ENCODE measurements at places on chromosomes 16 and 17.
A peak's percentile ranks its signal among the peaks of the same experiment; 100 is the strongest.

- no peak for DNase-seq
These were observed 112.1 kb downstream of the IRX5 start for GRCh38 chr16:55042556-55043432.

- DNase-seq, result peak; percentile 28
These were observed 912 bp downstream of the USP22 start for GRCh38 chr17:21041741-21042457.

DNA sequence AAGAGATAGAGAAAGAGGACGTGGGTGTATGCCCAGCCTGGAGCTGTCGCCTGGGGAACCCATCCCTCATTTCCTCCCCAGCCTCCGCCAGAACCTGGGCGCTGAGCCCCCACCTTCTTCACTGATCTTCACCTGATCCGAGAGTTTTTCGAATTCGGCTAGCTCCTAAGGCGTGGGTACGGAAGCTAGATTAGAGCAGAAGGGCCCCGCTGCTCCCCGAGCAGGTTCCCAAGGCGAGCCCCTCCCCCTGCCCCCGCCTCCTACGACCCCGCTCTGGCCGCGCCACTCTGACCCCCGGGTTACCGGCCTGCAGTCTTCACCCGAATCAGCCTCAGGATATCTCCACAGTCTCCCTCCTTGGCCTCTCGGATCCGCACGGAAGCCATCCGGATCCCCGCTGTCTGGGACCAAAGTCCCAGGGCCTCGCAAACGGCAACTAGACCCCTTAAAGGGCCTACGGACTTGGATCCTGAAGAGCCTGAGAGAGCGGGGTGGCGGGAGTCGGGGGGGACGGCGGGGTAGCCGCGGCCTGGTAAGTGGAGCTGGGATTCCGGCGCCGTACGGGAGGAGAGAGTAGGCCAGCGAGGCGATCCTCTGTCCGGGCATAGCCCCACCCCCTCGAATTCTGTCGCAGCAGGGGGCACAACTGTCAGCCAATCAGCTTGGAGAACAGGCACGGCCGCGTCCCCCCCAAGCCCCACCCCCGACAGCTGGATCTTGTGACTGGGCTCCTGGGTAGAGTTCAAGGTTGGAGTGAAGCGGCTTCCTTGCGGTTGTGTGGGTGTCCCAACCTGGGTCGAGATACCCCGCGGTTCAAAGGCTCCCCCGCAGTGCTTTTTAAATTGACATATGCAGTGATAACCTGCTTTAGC lies at the start of gene SAT2:
TSS of gene SAT2 (minus strand) at position 572 of the 872 bp plus-strand sequence. CDS start at position 386, 186 bp downstream.
- peak; percentile 76 for DNase-seq

DNA sequence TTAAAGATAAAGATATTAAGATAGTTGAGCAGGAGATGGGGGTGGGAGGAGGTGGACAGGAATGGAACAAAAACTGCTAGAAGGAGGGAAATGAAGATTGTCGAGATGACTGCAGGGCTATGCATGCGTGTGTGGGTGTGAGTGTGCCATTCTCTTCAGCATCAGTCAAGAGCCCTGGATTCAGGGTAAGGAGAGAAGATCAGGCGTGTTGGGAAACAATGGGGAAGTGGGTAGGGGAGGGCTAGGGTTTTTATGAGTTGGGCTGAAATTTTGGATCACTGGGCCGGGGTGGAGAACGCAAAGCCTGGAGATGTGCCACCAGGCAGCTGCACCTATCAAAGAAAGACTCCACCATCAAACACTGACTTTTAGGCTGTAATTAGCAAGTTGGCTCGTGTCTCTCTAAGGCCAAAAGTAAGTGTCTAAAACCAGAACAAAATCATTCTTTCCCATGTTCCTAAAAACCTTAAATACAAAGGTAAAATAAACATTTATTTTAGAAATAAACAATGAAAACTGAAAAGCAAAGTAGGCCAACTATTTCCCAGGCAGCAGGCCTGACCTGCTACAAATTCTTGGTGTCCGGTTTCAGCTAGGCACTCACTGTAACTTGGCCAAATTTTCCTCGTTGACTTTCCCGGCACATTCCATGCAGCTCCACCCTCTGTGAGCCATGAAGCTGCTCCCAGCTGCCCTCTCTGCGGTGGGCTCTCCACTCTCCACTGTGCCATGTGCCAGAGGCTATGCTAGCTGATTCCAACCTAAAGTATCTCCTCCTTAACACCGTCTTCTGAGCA lies 4.2 kb downstream of the CDRT4 start:
- no peak for DNase-seq

- DNase-seq, result no peak
These were observed 191.1 kb downstream of the C16orf78 start for GRCh38 chr16:49564496-49565229.

DNA sequence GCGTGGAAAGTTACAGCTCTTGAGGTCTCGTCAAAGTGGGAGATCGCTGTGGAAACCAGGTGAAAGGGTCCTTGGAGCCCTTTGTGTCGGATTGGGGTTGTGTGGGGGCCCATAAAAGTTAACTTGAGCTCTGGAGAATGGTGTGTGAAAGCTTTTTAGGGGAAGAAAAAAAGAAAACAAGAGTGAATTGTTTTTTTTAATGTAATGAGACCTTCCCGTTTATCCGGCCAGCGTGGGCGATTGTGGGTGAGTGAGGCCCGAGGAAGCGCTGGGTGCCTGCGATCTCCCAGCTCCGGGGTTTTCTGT lies 150.6 kb downstream of the MSI2 start:
- DNase-seq, result no peak

DNA sequence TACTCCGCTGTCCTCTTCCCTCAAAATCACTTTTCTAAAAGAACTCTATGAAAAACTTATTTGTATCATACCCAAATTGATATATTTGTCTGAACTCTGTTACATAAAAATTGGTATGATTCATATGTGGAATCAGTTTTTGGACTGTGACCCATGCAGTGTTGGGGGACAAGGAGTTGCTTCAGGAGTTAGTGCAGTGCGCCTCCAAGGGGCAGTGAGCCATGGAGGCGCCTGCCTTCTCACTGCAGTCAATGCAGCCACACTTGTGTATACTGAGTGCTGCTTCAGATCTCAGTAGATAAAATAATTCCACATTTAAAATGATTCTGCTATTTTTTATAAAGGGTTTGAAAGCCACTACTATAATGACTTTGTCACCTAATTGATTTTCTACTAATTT lies 32.5 kb downstream of the DGKE start:
- DNase-seq, result no peak

GRCh38 chr17:38350035-38350434 lies 1.6 kb upstream of the SOCS7 start:
- DNase-seq, result no peak

- DNase-seq, result no peak
These were observed 379.0 kb upstream of the SOX9 start for GRCh38 chr17:71741836-71742235.

- no peak for DNase-seq
These were observed 124.0 kb downstream of the DYNLRB2 start for GRCh38 chr16:80664786-80665185.

DNA sequence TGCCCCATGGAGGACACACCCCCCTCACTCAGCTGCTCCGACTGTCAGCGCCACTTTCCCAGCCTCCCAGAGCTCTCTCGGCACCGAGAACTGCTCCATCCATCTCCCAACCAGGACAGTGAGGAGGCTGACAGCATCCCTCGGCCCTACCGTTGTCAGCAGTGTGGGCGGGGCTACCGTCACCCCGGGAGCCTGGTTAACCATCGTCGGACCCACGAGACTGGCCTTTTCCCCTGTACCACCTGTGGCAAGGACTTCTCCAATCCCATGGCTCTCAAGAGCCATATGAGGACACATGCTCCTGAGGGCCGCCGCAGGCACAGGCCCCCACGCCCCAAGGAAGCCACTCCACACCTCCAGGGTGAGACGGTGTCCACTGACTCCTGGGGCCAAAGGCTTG lies 2.1 kb downstream of the ZNF646 start:
- DNase-seq, result no peak

- DNase-seq, result no peak
These were observed 38.8 kb downstream of the METRNL start for GRCh38 chr17:83118071-83118841.

- no peak for DNase-seq
These were observed 124.4 kb downstream of the SPECC1 start for GRCh38 chr17:20133517-20133916.

DNA sequence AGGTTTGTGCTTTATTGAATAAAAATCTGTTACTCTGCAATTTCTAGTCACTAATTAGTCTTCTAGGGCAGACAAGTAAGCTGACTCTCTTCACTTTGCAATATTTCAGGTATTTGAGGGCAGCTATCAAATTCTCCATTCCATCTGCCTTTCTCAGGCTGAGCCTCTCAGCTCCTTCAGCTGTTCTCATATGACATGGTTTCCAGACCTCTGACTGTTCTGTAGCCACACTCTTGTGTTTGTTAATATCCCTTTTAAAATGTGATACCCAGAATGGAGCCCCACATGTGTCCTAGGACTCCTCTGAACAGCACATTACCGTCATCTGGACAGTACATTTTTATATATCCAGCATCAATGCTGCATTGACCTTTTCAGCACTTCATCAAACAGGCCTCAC lies 46.1 kb upstream of the MTMR4 start:
- no peak for DNase-seq

DNA sequence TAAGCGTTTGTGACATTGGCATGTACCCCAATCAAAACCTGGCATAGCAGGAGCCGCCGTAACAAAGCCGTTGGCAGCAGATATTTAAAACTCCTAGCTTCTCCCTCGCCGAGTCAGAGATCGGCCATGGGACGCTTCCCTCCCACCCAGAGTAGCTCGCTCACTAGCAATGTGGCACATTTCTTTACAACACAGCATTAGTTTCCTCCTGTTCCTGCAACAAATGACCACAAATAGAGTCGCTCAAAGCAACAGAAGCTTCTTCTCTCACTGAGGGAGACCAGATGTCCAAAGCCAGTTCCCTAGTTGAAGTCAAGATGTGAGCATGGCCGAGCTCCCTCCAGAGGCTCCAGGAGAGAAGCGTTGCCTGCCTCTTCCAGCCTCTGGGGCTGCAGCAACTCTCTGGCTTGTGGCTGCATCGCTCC lies 106.7 kb downstream of the RBFOX3 start:
- DNase-seq, result no peak

All from Kasumi-1 (cell line).